Stimulated activated CD8-positive, alpha-beta memory T cell treated with anti-CD3 and anti-CD28 coated beads, Interleukin-15, amount 100 ng/mL, for 48 hours (primary cell): ENCODE measurements at places on chromosomes 2 and 18.

DNA sequence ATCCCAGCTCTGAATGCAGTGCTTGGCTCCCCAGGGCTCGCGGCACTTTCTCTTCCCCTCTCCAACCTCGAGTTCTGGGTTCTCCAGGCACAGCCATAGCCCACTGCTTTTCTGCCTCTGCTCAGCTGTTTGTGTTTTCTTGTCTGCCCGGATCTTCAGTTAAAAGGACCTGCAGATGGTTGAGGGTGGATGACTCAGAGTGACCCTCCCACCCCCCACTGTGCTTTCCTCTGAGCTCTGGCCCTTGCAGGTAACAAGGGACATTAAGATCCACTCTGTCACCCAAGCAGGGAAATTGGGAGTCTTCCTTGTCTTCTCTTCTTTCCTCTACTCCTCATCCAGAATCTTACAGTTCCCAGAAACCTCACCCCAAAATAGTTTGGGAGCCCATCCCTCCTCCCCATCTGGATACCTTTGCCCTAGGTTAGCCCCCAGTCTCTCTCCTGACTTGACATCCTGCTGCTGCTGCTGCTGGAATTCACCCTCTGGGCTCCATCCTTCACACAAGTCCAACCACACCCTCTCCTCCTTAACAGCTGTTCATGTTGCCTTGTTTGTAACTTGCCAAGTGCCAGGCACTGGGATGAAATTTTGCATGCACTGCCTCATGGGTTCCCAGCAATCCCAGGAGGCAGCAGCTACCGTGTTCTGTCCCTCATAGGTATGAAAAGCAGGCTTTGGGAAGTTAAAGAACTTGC, 157.9 kb upstream of the TTC39C start:
- no peak for DNase-seq

DNA sequence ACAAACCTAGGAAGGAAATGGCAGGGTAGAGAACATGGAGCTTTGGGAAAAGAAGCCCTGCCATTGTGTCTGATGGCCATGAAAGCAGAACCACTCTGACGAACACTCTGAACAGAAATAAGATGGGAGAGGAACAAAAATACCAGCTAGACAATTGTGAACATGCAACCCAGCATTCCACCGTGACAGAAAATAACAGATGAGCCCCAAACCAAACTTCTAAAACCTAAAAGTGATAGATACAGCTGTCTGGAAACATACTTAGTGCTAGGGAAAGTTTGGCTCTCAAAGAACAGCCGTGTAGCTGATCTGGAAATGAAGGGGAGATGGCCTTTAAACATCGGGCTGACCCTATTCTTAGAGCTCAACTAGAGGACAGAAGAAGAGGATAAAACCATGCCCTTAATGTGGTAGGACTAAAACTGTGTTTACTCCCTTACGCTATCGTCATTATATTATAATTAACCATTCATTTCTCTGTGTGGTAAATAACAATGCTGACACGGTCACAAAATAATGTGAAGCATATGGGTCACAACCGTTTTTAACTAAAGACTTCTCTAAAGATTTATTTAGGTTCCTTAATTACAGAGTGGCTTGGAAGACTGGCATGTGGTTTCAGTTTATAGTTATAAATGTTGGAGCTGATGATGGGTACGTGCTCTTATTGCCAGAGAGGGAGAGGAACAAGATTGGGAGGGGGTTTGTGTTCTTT, 80.6 kb downstream of the MYO1B start:
- no peak for DNase-seq

GRCh38 chr2:11224887-11225286, 69.6 kb downstream of the SLC66A3 start:
- no peak for DNase-seq

GRCh38 chr2:6308986-6309385, 556.7 kb downstream of the CMPK2 start:
- DNase-seq = no peak

DNA sequence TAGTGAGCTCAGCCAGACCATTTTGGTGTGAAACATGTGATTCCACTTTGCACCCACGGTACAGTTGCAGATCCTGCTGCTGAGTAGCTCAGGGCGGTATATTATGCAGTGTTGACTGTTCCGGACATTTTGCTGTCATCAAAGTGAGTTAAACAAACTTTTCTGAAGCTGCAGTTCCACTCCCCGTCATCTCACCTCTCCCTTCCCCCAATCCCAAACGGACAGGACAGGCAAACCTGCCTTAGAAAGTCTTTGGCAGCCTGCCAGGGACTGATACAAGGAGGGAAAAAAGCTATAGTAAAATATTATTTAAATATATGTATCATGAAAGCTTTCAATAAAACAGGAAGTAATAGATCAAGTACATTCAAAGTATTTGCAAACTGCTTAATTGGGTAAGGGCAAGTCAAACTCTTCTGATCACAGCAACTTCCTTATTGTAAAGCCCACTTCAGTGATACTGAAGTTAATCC, 35.5 kb upstream of the SP5 start:
- DNase-seq = no peak

GRCh38 chr2:9975328-9975727, 23.8 kb downstream of the GRHL1 start:
- DNase-seq = no peak

DNA sequence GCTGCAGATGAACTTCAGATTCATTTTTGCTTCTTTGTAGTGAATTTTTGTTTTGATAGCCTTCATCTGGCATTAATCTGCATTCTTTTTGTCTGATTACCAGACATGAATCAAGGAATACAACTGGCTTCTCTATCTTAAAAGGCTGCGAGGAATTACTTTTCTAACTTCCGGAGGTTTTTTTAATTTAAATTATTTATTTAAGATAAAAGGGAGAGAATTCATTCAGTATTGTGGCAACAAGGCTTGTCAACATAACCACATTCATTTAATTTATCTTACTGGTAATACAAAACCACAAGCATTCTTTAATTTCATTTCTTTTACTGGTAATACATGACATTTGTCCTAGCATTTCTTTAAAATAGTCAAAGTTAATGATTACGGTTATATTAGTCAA, 36.0 kb downstream of the CSRNP3 start:
- no peak for DNase-seq

- DNase-seq = no peak
Observed at GRCh38 chr2:14565666-14566065, 66.9 kb upstream of the LRATD1 start.

GRCh38 chr2:96404446-96405373, 69.1 kb downstream of the NCAPH start:
- DNase-seq = no peak

DNA sequence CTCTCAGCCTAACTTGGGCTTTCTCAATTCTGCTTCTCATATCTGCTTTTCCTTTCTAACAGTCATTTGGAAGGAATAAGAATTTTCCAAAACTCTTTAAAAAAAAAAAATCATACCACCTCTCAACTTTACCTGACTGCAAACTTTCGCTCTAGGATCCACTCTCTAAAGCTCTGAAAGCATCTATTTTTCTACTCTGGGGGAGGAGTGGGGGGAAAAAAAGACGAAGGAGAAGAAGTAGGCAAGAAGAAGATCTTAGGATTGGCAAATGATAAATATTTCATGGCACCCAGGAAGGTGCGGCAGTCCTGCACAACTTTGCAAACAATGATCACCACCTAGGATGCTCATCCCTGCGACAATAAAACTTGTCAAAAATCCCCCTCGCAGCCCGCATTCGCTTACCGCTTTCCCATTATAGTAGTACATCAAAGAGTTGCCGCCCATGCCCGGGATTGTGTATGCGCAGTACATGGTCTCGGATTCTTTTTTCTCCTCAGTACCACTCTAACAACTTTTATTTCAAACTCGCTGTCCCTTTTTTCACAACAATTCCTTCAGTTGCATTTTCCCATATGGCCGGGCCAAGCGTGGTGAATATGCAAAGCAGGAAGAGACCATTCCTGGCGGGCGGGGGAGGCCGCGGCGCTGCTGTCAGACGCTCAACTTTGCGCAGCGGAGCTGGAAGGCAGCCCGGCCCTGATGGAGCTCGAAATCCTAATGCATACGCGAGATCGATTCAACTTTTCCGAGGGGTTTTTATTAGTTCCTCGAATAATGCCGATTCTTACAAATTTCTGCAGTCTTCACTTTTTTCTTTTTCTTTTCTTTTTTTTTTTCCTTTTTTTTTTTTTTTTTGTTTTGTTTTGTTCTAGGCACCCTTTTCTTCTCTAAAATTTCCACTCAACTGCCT, 266.5 kb downstream of the TCF4 start:
- peak; percentile 11 for DNase-seq

- no peak for DNase-seq
Observed at GRCh38 chr2:184611361-184612085, 13.2 kb downstream of the ZNF804A start.

DNA sequence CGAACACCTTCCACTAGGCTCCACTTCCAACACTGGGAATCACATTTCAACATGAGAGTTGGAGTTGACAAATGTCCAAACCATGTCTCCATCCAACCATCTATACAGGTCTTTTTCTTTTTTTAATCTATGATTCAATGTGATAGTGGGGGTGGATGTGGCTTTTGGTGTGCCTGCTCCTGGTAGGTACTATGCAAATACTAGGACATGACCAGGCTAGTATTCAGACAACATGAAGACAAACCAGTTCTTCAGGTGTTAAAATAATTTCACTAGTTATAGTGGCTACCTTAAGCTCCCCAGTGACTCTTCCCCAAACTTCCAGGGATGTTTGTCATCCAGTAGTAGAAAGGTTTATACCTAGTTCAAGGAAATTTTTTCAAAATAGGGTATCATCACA, 387.5 kb downstream of the CDH2 start:
- DNase-seq = no peak

- DNase-seq = no peak
Observed at GRCh38 chr2:45684756-45685155, 33.3 kb downstream of the PRKCE start.

GRCh38 chr2:220051716-220052115, 424.3 kb downstream of the SLC4A3 start:
- DNase-seq = no peak

DNA sequence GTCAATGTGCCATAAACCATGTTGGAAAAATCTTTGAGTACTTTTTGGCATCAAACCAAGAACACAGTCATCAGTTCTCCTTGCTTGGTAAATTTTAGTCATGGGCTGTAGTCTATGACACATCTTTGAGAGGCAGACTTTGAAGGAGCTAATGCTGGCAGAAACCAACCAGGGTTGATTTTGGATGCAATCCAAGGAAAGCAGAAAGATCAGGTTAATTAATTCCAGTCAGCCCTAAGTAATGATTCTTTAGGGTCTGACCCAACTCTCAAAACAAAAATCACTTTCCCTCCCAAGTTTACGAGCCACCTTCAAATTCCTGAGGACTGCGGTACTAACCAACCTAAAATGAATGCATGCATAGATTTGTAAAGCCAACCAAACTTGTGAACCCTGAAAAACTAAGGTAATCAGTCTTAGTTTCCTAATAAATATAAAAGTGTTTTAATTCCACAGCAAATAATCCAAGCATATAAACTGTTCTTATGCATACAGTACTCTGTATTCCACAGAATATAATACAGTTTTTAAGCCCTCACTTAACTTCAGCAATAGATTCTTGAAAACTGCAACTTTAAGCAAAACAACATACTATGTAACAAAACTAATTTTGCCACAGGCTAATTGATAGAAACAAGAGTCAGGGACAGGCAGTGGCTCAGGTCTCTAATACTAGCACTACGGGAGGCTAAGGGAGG, 22.0 kb downstream of the AP1S3 start:
- no peak for DNase-seq

DNA sequence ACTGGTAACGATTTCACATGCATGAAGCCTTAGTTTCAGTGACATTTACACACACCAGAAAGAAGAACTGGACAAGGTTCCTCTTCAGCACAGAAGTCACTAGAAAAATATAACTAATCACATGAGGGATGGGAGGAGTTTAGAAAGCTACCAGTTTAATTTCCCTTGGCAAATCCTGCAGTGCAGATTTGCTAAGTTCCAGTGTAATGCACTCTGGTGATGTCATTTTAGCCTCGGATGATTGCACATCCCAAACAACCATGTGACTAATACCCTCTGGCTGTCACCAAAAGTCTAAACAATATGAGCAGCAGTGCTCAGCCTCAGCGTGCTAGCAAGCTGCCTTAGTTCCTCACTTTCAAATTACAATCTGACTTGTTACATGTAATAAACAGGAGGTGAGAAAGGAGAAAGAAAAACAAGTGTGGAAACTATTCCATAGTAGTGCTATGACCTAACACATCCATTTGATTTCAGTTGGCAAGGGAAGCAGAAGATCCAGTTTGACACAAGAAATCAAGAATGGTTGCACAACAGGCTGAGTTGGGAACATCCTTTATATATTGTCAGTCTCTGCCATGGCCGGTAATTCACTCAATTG, 35.3 kb upstream of the PPP1CB start:
- no peak for DNase-seq

- no peak for DNase-seq
Observed at GRCh38 chr2:184646177-184646576, 47.8 kb downstream of the ZNF804A start.

- no peak for DNase-seq
Observed at GRCh38 chr2:5479265-5479928, 212.8 kb upstream of the SOX11 start.

- no peak for DNase-seq
Observed at GRCh38 chr2:137411585-137411984, 552.7 kb upstream of the HNMT start.

DNA sequence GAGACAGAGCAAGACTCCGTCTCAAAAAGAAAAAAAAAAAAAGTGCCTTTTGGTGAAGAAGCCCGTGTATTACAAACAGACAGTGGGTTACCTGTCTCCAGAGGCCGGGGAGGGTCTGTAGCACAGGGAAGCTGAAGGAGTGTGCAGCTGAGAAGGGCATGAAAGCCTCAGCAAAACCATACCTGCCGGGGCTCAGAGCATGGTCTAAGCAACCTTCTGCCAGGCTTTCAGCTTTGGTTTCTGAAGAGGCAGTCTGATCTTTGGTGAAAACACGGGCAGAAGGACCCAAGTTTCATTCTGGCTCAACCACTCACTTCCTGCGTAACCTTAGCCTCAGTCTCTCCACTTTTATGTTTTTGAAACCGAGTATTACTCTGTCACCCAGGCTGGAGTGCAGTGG, 21.5 kb downstream of the SH2D6 start:
- no peak for DNase-seq

DNA sequence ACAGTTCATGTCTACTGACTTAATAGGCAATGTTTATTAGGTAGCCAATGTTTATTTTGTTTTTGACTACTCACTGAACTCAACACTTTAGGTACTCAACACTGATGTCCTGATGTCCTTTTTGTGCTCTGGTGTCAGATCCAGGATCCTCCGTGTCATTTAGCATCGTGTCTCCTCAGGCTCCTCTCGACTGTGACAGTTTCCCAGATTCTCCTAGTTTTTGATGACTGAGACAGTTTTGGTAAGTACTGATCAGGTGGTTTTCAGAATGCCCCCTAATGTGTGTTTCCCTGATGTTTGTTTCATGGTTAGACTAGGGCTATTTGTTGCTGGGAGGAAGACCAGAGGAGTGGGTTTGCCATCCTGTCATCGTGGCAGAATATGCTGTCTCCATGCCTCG, 719.7 kb upstream of the SOX11 start:
- no peak for DNase-seq

DNA sequence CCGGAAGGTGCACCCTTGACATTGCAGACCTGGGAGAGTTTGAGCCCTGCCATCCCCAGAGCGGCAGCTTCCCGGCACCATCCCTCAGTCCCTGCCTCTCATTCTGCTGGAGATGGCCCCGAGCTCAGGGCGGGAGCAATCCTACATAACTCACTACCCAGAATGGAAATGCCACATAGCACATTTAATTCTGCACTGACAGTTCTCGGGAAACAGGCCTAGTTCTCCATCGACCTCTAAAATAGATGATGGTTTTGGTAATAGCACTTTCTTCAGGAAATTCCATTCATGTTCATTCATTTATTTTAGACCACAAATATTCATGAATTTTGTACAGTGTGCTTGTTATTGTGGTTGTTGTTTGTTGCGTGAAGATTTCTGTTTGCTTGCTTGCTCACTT, 92.9 kb upstream of the SLC14A2 start:
- no peak for DNase-seq

- DNase-seq = no peak
Observed at GRCh38 chr18:79932907-79933306, 18.5 kb downstream of the SLC66A2 start.
